ENCODE measurements at places on chromosomes 16 and 17. TPM values are rescaled to one million over a fixed set of nuclear protein-coding genes. Genes with fewer than 3 reads are reported as not detected.

GRCh38 chr17:79808763-79809529 lies 12.1 kb upstream of the CBX8 start:
- H3K4me1 ChIP-seq, result peaks cover 48% of the 10 kb centered on the region
- no peak overlapping the region for H3K27ac ChIP-seq
- peaks cover 74% of the 10 kb centered on the region for H3K27me3 ChIP-seq
- H3K36me3 ChIP-seq, result no peaks in the 10 kb centered on the region

GRCh38 chr17:76252040-76252954 lies 12.0 kb upstream of the RNF157 start:
- H3K36me3 ChIP-seq, result no peaks in the 10 kb centered on the region
- peaks cover 68% of the 10 kb centered on the region for H3K4me1 ChIP-seq
- H3K4me3 ChIP-seq, result peak overlapping the region; percentile 3

- no peak for DNase-seq
- peaks cover 9% of the 10 kb centered on the region for H3K4me1 ChIP-seq
- no peaks in the 10 kb centered on the region for H3K36me3 ChIP-seq
- no peak overlapping the region for H3K4me3 ChIP-seq
Observed at GRCh38 chr17:78933959-78934568, 8.9 kb upstream of the TIMP2 start.

- no peaks in the 10 kb centered on the region for H3K36me3 ChIP-seq
- H3K27me3 ChIP-seq, result no peaks in the 10 kb centered on the region
- DNase-seq, result no peak
- no peak overlapping the region for H3K4me3 ChIP-seq
Observed at GRCh38 chr17:62827746-62828485, 19.8 kb upstream of the MARCHF10 start.

DNA sequence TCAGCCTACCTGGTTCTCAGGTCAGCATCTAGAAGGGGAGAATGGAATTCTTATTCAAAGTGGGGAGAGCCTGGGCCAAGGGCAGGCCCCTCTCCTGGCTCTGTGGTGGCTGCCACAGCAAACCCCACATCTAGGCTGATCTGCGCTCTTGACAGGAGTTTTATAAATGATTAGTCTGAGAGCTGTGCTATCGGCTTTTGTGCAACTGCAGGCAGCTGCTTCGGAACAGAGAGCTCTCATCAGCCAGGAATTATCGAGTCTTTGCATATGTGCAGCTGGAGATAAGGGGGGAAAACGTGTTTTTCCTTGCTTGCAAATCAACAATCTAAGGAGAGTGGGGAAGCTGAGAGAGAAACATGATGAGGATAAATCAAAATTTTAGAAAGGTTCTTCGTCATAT lies 91.7 kb downstream of the HS3ST3A1 start:
- no peaks in the 10 kb centered on the region for H3K36me3 ChIP-seq
- H3K27me3 ChIP-seq, result no peaks in the 10 kb centered on the region
- no peak overlapping the region for H3K4me3 ChIP-seq
- no peak for DNase-seq
- no peak overlapping the region for H3K27ac ChIP-seq

GRCh38 chr16:1874854-1875253 lies 2.9 kb upstream of the MEIOB start:
- H3K27me3 ChIP-seq, result peaks cover 6% of the 10 kb centered on the region
- H3K4me1 ChIP-seq, result no peaks in the 10 kb centered on the region
- no peaks in the 10 kb centered on the region for H3K36me3 ChIP-seq
- no peak overlapping the region for H3K4me3 ChIP-seq
- no peak for DNase-seq
- H3K27ac ChIP-seq, result no peak overlapping the region

DNA sequence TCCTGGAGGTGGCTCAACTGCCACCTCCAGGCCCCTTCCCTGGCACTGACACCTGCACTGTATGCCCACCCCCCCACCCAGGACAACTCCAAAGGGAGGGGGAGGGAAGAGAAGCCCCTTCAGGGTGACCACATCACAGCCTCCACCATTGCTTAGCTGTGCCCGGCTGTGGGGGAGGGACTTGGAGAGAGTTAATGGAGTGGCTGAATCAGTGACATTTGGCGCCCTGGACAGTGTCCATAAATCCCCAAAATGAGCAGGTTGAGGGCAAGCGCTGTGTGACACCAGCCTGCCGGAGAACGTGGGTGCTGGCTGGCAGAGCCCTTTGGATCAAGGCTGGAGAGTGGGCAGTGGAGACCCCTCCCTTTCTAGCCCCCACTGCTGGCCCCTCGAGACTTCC lies 883 bp downstream of the USH1G start:
- H3K36me3 ChIP-seq, result no peaks in the 10 kb centered on the region
- H3K4me1 ChIP-seq, result peaks cover 18% of the 10 kb centered on the region
- no peak overlapping the region for H3K4me3 ChIP-seq
- no peak overlapping the region for H3K27ac ChIP-seq
- peaks cover 32% of the 10 kb centered on the region for H3K27me3 ChIP-seq
- DNase-seq, result no peak

GRCh38 chr17:8029121-8029520 lies 9.7 kb upstream of the ALOX15B start:
- H3K27ac ChIP-seq, result no peak overlapping the region
- no peaks in the 10 kb centered on the region for H3K36me3 ChIP-seq
- no peak overlapping the region for H3K4me3 ChIP-seq
- H3K4me1 ChIP-seq, result no peaks in the 10 kb centered on the region

DNA sequence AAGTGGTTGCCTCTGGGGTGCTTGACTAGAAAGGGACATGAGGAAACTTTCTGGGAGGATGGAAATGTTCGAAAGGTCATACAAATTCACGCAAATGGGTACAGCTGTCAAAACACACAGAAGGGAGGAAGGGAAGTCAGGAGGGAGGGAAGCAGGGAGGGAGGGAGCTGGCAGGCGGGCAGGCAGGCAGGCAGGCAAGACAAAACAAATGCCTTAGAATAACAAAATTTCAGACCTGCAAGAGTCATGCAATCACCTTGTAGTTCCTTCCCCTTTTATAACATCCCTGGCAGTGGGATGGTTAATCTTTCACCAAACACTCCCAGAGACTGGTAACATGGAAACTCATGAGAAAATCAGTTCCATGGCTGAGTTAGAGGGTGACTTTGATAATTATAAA lies 189.2 kb downstream of the STX8 start:
- H3K4me1 ChIP-seq, result peaks cover 8% of the 10 kb centered on the region
- H3K4me3 ChIP-seq, result no peak overlapping the region
- no peak for DNase-seq
- no peaks in the 10 kb centered on the region for H3K27me3 ChIP-seq
- no peak overlapping the region for H3K27ac ChIP-seq
- no peaks in the 10 kb centered on the region for H3K36me3 ChIP-seq

DNA sequence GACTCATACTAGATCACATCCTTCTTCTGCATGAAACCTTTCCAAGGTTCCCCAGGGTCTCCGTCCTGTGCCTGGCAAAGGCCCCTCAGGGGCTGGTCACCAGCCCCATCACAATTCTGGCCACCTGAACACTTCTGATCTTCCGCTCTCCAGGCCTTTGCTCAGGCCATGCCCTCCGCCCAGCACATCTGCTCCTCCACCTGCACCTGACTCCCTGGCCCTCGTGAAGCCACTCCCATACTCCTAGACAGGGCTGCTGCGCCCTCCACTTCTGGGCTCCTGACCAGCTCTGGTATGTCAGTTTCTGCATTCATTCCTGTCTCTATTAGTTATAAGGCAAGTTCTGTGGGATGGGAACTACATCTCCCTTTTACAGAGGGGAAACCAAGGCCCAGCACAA lies 1.9 kb upstream of the MYL11 start:
- no peaks in the 10 kb centered on the region for H3K36me3 ChIP-seq
- no peaks in the 10 kb centered on the region for H3K27me3 ChIP-seq
- no peak overlapping the region for H3K4me3 ChIP-seq
- H3K27ac ChIP-seq, result no peak overlapping the region
- peaks cover 53% of the 10 kb centered on the region for H3K4me1 ChIP-seq
- no peak for DNase-seq

DNA sequence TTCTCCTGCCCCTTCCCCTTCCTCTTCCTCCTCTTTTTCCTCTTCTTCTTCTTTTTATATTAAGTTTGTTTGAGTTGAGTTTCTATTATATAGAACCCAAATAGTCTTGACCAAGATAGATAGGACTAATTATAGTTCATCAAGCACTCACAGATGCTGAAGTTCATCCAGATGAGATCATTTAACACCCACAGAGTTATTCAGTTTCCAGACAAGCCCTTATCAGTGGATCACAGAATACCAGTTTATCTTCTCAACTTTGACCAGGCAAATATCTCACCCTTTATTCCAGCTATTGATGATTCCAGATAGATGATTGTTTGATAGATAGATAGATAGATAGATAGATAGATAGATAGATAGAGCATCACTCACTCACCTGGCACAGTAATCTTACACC lies 87.5 kb downstream of the AXIN2 start:
- no peaks in the 10 kb centered on the region for H3K4me1 ChIP-seq
- no peak overlapping the region for H3K4me3 ChIP-seq
- H3K27me3 ChIP-seq, result no peaks in the 10 kb centered on the region
- DNase-seq, result no peak

- no peak for DNase-seq
- no peak overlapping the region for H3K4me3 ChIP-seq
- H3K36me3 ChIP-seq, result peaks cover 11% of the 10 kb centered on the region
- no peaks in the 10 kb centered on the region for H3K27me3 ChIP-seq
- H3K4me1 ChIP-seq, result peaks cover 14% of the 10 kb centered on the region
Observed at GRCh38 chr16:14485121-14485551, 144.9 kb downstream of the PARN start.

- DNase-seq, result no peak
- H3K27me3 ChIP-seq, result no peaks in the 10 kb centered on the region
- peaks cover 12% of the 10 kb centered on the region for H3K36me3 ChIP-seq
- H3K4me3 ChIP-seq, result peak overlapping the region; percentile 90
- peaks cover 17% of the 10 kb centered on the region for H3K4me1 ChIP-seq
Observed at GRCh38 chr17:61926826-61927207, 965 bp downstream of the INTS2 start.

- no peak for DNase-seq
- H3K36me3 ChIP-seq, result peaks cover 32% of the 10 kb centered on the region
- H3K4me3 ChIP-seq, result no peak overlapping the region
- H3K27ac ChIP-seq, result peak overlapping the region; percentile 62
- no peaks in the 10 kb centered on the region for H3K27me3 ChIP-seq
Observed at GRCh38 chr17:3959295-3959899, 4.8 kb downstream of the ATP2A3 start.

DNA sequence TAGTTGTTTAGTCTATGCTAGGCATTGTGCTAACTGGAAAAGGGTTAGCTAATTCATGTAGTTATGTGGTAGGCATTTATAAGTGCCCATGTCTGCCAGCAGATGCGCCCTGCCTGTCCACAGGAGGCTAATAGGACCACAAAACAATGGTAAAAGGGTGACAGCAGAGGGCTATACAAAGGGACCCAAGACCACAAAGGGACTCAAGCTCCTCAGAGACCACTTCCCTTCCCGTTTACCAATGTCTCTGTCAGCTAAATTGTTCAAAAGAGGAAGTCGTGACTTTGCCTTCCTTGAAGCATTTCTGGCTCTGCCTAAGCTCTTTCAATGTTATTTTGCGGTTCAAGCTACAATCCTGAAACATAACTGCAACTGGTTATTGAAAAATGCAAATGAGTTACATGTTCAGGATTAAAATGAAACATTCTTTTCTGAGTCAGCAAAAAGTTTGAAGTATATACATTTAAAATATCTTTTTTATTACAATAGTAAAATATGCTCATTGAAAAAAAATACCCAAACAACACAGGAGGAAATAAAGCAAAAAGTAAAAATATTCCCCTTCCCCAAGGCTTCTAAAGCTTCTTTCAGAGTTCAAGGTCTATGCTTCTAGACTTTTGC lies 149.2 kb downstream of the MAF start:
- peaks cover 13% of the 10 kb centered on the region for H3K4me1 ChIP-seq
- no peaks in the 10 kb centered on the region for H3K27me3 ChIP-seq
- no peak overlapping the region for H3K27ac ChIP-seq
- H3K36me3 ChIP-seq, result no peaks in the 10 kb centered on the region

- no peaks in the 10 kb centered on the region for H3K27me3 ChIP-seq
- DNase-seq, result no peak
- no peak overlapping the region for H3K27ac ChIP-seq
- H3K4me3 ChIP-seq, result no peak overlapping the region
Observed at GRCh38 chr17:82491196-82491530, 28.4 kb upstream of the FOXK2 start.

GRCh38 chr16:81630635-81631031 lies 148.5 kb upstream of the PLCG2 start:
- no peaks in the 10 kb centered on the region for H3K27me3 ChIP-seq
- no peaks in the 10 kb centered on the region for H3K36me3 ChIP-seq
- no peak overlapping the region for H3K27ac ChIP-seq
- peaks cover 36% of the 10 kb centered on the region for H3K4me1 ChIP-seq
- H3K4me3 ChIP-seq, result no peak overlapping the region

GRCh38 chr17:225551-225950 lies 44.1 kb upstream of the DOC2B start:
- H3K4me1 ChIP-seq, result no peaks in the 10 kb centered on the region
- no peaks in the 10 kb centered on the region for H3K36me3 ChIP-seq
- H3K4me3 ChIP-seq, result no peak overlapping the region
- H3K27ac ChIP-seq, result no peak overlapping the region
- no peak for DNase-seq

- no peak for DNase-seq
- H3K27me3 ChIP-seq, result peaks cover 52% of the 10 kb centered on the region
Observed at GRCh38 chr17:38587947-38588787, 17.6 kb downstream of the SRCIN1 start.

- no peaks in the 10 kb centered on the region for H3K36me3 ChIP-seq
- peaks cover 7% of the 10 kb centered on the region for H3K4me1 ChIP-seq
- DNase-seq, result no peak
- H3K4me3 ChIP-seq, result no peak overlapping the region
Observed at GRCh38 chr16:70687102-70687511, 1.3 kb upstream of the MTSS2 start.

DNA sequence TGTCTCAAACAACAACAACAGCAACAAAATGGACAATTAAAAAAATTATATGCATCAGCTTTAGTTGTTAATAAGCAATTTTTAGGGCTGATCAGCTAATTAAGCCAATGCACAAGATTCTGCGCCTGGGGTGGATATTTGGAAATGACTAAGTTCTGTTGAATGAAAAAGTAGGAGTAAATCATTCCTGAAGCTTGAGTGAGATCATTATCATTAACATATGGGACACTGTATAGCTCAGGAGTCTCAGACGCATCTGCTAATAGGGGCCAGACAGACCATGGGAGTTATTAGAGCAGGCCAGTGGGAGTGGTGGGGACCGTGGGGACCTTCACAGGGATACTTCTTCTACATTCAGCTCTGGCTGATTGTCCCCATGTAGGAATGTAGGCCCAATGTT lies 22.8 kb downstream of the IRX5 start:
- H3K4me1 ChIP-seq, result no peaks in the 10 kb centered on the region
- H3K4me3 ChIP-seq, result no peak overlapping the region
- no peak overlapping the region for H3K27ac ChIP-seq
- no peak for DNase-seq
- no peaks in the 10 kb centered on the region for H3K27me3 ChIP-seq

Gene CSH1
- not detected for polyA plus RNA-seq

Gene CA7
- not detected for polyA plus RNA-seq

Gene ATF7IP2
- 108 TPM for polyA plus RNA-seq

Gene HS3ST3B1
- 12.4 TPM for polyA plus RNA-seq

Gene TEX19
- polyA plus RNA-seq, result not detected

Gene UBN1
- polyA plus RNA-seq, result 17.5 TPM

Gene PLSCR3
- 242 TPM for polyA plus RNA-seq

Gene CACNA1G
- polyA plus RNA-seq, result not detected

Gene CCDC40
- not detected for polyA plus RNA-seq

Gene KRT40
- not detected for polyA plus RNA-seq

All from CD4-positive, alpha-beta memory T cell (primary cell).